ENCODE measurements at places on chromosomes 5 and 9.

DNA sequence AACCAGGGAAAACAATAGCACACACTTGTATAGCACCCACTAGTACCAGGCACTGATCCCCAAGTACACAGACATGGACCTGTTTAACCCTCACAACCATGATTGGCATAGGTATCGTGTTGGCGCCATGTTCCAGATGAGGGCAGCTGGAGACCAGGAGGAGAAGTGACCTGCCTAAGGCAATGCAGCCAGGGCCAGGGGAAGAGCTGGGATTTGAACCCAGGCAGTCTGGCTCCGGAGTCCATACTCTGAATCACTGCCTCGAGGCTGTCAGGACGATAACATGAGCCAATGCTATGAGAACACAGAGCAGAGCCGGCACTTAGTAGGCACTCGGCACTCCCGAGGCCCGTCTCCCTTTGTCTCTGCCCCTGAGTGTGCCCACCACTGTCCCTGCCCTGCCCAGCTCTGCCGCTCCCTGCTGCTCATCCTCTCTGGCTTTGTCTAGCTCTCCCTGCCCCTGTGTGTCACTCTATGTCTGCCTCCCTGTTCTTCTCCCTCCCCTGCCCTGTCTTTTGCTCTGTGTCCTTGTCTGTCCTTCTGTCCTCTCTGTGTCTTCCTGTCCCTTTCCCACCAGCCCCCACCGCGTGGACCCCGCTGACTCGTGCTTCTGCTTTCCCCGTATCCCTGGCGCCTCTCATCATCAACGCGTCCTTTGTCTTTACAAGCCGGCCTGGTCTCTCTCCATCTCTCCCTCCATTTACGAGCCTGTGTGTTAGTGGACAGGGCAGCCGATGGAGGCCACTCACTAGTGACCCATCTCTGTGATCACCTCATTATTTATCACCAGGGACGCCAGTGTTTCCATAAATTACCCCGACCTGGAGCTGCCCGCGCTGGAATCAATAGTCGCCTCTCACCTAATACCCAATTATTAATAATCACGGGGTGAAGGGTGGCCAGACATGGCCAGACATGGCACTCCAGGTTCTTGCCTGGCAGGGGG, 99.4 kb upstream of the MVB12B start:
- no peak for DNase-seq

DNA sequence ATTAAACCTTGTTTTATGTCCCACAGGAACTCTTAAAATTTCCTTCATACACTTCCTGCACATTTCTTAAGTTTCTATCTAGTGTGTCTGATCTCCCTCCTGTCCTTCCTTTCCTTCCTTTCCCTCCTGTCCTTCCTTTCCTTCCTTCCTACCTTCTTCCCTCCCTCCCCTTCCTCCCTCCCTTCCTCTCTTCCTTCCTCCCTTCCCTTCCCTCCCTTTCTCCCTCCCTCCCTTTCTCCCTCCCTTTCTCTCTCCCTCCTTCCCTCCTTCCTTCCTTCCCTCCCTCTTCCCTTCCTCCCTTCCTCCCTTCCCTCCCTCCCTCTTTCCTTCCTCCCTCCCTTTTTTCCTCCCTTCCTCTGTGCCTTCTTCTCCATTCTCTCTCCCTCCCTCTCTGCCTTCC, 414.9 kb downstream of the ENC1 start:
- no peak for DNase-seq

GRCh38 chr5:137072361-137073115, 426.6 kb downstream of the SPOCK1 start:
- DNase-seq: peak; percentile 15

GRCh38 chr5:78550891-78551290, 97.7 kb downstream of the LHFPL2 start:
- no peak for DNase-seq

Data from SHP77 (cell line).